Cardiac muscle cell (in vitro differentiated cells and primary cell): ENCODE measurements at places on chromosomes 4 and X. TPM values are rescaled to one million over a fixed set of nuclear protein-coding genes. Genes with fewer than 3 reads are reported as not detected.

DNA sequence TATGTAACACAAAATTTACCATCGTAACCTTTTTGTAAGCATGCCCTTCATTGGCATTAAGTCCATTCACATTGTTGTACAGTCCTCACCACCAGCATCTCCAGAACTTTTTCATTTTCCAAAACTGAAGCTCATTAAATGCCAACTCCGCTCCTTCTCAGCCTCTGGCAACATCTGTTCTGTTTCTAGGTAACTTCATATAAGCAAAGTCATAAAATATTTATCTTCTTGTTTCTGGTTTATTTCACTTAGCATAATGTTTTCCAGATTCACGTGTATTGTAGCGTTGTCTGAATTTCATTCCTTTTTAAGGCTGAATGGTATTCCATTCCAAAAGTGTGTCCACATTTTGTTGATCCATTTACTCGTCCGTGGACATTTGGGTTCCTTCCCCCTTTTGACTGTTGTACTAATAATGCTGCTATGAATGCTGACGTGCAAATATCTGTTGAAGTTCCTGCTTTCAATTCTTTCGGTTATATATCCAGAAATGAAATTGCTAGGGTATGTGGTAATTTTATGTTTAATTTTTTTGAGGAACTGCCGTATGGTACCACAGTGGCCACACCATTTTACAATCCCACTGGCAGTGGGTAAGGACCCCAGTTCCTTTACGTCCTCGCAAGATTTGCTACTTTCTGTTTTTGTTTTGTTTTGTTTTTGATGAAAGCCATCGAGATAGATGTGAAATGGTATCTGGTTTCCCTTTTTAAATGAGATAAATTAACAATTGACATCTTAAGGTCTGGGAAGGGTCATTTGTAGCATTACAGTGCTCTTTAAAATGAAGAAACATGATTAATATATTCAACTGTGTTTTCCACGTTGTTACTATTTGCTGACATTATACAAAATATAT lies 63.4 kb downstream of the PTTG2 start:
- H3K4me3 ChIP-seq = no peak overlapping the region
- H3K4me1 ChIP-seq = peaks cover 30% of the 10 kb centered on the region
- peak overlapping the region; percentile 69 for H3K27ac ChIP-seq

GRCh38 chrX:47091149-47091775 lies 13.0 kb downstream of the RGN start:
- H3K4me3 ChIP-seq = no peak overlapping the region
- no peaks in the 10 kb centered on the region for H3K4me1 ChIP-seq
- peak overlapping the region; percentile 45 for H3K27ac ChIP-seq
- peak; percentile 20 for DNase-seq

DNA sequence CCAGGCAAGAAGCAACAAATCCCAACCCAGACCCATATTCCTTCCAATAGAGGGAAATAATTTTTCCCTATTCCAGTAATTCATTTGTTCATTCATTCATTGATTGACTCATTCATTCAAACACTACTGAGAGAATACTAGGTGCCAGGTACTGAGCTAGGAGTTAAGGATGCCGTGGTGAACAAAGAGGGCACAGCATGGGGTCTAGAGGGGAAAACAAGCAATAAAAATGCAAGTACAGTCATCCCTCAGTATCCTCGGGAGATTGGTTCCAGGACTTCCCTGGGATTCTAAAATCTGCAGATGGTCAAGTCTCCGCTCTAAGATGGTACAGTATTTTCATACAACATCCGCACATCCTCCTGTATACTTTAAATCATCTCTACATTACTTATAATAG lies 18.7 kb downstream of the RASGEF1B start:
- H3K27me3 ChIP-seq = no peaks in the 10 kb centered on the region
- no peak overlapping the region for H3K4me3 ChIP-seq
- H3K27ac ChIP-seq = no peak overlapping the region
- peaks cover 2% of the 10 kb centered on the region for H3K36me3 ChIP-seq
- no peak for DNase-seq
- H3K4me1 ChIP-seq = no peaks in the 10 kb centered on the region

DNA sequence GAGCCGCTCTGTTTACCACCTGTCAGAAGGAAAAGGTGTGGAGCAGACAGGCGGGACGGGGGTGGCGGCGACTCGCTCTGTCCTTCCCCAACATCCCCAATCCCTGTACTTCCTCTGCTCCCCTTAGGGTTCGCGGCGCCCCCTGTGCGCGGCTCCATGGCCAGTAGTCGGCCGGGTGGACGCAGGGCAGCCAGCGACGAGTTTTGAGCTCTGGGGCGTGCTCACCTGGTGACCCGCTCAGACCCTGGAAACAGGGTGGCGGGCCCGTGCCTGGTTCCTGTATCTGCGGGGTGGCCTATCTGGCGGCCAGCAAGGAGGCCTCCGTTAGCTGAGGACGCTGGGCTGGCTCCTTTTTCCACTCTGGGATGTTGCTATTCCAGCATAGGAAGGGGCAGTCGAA lies 5.4 kb upstream of the MAGIX start:
- no peak overlapping the region for H3K4me3 ChIP-seq
- no peaks in the 10 kb centered on the region for H3K36me3 ChIP-seq
- no peaks in the 10 kb centered on the region for H3K27me3 ChIP-seq
- no peak for DNase-seq
- no peaks in the 10 kb centered on the region for H3K4me1 ChIP-seq

DNA sequence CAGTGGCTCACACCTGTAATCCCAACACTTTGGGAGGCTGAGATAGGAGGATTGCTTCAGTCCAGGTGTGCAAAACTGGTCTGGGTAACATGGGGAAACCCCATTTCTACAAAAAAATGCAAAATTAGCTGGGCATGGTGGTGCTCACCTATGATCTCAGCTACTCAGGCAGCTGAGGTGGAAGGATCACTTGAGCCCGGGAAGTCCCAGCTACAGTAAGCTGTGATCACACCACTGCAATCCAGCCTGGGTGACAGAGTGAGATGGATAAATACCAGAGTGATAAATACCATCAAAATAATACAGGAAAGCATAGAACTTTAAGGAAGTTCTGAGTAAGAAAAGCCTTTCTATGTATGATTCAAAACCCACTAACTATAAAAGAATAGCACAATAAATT lies 52.8 kb downstream of the LRBA start:
- peaks cover 5% of the 10 kb centered on the region for H3K4me1 ChIP-seq
- no peaks in the 10 kb centered on the region for H3K27me3 ChIP-seq
- no peak overlapping the region for H3K4me3 ChIP-seq

The TMEM154 gene
- 0.21 and 1.0 TPM in 2 replicates for polyA plus RNA-seq

DNA sequence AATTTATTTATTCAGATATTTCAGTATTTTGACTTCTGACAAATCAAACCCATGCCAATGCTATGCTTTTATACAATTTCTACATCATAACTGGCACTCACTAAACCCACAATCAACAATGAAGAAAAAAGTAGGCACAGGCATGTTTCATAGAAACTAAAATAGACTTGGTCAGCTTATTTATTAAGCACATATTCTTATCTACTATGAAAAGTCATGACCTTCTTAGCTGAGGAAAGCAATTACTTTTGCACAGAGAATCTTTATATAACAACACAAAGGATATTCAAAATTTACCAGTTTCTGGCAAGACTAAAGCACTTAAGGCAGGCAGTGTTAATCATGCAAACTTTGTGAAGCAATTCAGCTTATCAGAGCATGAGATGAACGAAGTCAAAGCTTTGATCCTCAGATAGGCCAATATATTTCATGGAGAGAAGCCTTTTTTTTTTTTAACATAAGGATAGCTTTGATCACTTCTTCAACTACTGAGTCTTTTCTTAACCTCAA lies 490.6 kb downstream of the INPP4B start:
- no peaks in the 10 kb centered on the region for H3K36me3 ChIP-seq
- H3K4me1 ChIP-seq = peaks cover 32% of the 10 kb centered on the region
- H3K4me3 ChIP-seq = no peak overlapping the region
- DNase-seq = no peak
- H3K27me3 ChIP-seq = no peaks in the 10 kb centered on the region

GRCh38 chr4:99013884-99014523 lies 18.5 kb downstream of the METAP1 start:
- peaks cover 9% of the 10 kb centered on the region for H3K4me1 ChIP-seq
- H3K27me3 ChIP-seq = no peaks in the 10 kb centered on the region
- no peak for DNase-seq
- H3K27ac ChIP-seq = peak overlapping the region; percentile 99
- H3K36me3 ChIP-seq = no peaks in the 10 kb centered on the region
- no peak overlapping the region for H3K4me3 ChIP-seq

GRCh38 chrX:79259073-79259689 lies 108.0 kb downstream of the ITM2A start:
- H3K4me3 ChIP-seq = no peak overlapping the region
- H3K27me3 ChIP-seq = no peaks in the 10 kb centered on the region
- H3K4me1 ChIP-seq = no peaks in the 10 kb centered on the region
- no peaks in the 10 kb centered on the region for H3K36me3 ChIP-seq
- DNase-seq = no peak

The PNMA6A gene
- polyA plus RNA-seq = 2.9 and 6.9 TPM in 2 replicates

- H3K27me3 ChIP-seq = no peaks in the 10 kb centered on the region
- H3K27ac ChIP-seq = no peak overlapping the region
- no peak for DNase-seq
- H3K4me1 ChIP-seq = peaks cover 53% of the 10 kb centered on the region
Measured at GRCh38 chr4:3302786-3303564, 10.2 kb downstream of the RGS12 start.

DNA sequence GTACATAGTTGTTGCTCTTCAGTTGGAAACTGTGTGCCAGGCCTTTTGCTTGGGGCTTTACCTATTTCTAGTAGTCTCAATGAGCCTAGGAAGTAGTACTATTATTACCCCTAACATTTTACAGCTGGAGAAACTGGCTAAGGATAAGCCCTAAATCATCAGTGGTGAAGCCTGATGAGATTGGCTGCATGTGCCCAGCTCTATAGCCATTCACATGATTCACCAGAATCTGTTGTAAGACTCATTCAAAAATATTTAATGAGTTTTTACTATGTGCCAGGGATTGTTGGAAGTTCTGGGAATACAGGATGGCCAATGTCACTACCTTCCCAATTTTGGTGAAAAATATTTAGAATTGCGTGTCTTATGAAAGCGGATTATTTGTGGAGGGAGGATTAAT lies 2.8 kb downstream of the KIT start:
- H3K4me1 ChIP-seq = no peaks in the 10 kb centered on the region
- DNase-seq = no peak
- H3K4me3 ChIP-seq = no peak overlapping the region
- H3K36me3 ChIP-seq = no peaks in the 10 kb centered on the region

- no peaks in the 10 kb centered on the region for H3K36me3 ChIP-seq
- no peak for DNase-seq
- H3K27me3 ChIP-seq = no peaks in the 10 kb centered on the region
- no peak overlapping the region for H3K27ac ChIP-seq
- no peak overlapping the region for H3K4me3 ChIP-seq
Measured at GRCh38 chr4:177968817-177969442, 526.7 kb upstream of the AGA start.

- no peak overlapping the region for H3K27ac ChIP-seq
- H3K36me3 ChIP-seq = no peaks in the 10 kb centered on the region
- no peaks in the 10 kb centered on the region for H3K4me1 ChIP-seq
- no peaks in the 10 kb centered on the region for H3K27me3 ChIP-seq
- DNase-seq = no peak
- H3K4me3 ChIP-seq = no peak overlapping the region
Measured at GRCh38 chr4:59240011-59240410, 1960.1 kb upstream of the ADGRL3 start.

DNA sequence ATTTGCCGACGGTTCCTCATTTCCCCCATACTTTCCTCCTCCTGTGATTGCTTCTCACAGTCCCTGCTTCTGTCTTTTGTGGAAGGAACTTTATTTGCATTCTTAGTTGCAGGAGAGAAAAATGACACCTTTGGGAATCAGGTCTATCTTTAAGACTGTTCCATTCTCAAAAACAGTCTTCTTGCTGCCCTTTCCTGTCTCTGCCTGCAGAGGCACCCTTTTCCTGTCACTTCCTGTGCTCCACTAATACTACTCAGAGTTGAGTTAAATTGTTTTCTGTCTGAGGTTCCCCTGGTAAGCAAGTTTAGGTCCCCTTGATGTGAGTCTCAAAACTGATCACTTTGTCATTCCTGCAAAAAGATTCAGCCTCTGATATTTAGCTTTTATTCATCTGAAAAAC lies 208.8 kb upstream of the CLNK start:
- H3K27ac ChIP-seq = no peak overlapping the region
- peak; percentile 8 for DNase-seq
- no peaks in the 10 kb centered on the region for H3K36me3 ChIP-seq
- no peaks in the 10 kb centered on the region for H3K4me1 ChIP-seq
- H3K27me3 ChIP-seq = no peaks in the 10 kb centered on the region

- DNase-seq = no peak
- H3K36me3 ChIP-seq = no peaks in the 10 kb centered on the region
- H3K27me3 ChIP-seq = no peaks in the 10 kb centered on the region
- peaks cover 8% of the 10 kb centered on the region for H3K4me1 ChIP-seq
- no peak overlapping the region for H3K4me3 ChIP-seq
Measured at GRCh38 chr4:139210486-139210885, 33.5 kb upstream of the ELF2 start.

GRCh38 chr4:148955564-148956297 lies 513.5 kb upstream of the NR3C2 start:
- no peaks in the 10 kb centered on the region for H3K36me3 ChIP-seq
- no peak overlapping the region for H3K4me3 ChIP-seq
- H3K27ac ChIP-seq = no peak overlapping the region

DNA sequence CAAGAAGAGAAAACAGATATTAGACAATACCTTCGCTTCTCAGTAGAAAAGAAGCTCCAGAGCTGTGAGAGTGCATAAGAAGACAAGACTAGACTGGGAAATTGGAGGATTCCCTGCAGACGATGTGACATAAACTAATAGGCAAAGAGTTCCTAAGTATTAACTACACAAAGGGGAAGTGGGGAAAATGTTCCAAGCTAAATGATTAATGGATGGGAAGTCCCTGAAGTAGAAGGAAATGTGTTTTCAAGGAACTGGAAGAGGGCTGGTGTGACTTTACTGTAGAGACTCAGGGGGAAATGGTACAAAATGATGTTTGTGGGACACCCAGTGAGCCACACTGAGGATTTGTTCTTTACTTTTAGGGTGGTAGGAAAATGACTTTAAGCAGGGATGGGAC lies 69.7 kb upstream of the DCLK2 start:
- H3K27ac ChIP-seq = no peak overlapping the region
- no peaks in the 10 kb centered on the region for H3K36me3 ChIP-seq
- no peak for DNase-seq
- peaks cover 20% of the 10 kb centered on the region for H3K4me1 ChIP-seq

- no peak for DNase-seq
- no peak overlapping the region for H3K27ac ChIP-seq
- H3K4me3 ChIP-seq = no peak overlapping the region
- H3K4me1 ChIP-seq = no peaks in the 10 kb centered on the region
Measured at GRCh38 chr4:174425669-174426068, 96.6 kb downstream of the HPGD start.

DNA sequence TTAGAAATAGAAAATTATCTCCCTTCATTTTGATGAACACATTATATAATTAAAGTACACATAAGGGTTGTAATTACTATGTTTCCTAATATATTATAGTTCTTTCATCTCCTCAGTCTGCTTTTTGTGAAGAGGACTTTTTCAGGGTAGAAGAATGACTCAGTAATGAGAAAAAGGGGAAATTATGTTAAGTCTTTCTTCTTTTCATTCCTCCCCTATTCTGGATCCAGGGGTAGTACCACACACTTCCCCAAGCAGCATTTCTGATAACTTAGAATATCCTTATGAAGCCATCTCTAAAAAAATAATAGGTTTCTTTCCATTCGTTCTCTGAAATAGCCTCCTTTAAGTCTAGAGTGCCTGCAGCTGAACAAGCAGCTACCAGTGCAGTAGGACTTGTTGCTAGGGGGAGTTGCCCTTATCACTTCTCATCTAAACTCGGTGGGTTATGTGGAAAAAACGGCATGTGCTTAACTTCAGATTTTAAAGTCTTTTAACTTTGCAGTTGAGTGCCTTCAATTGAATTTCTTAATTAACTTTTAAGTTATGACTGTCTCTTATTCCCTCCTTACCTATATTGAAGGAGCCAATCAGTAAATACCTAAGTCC lies 184.8 kb downstream of the ARHGAP24 start:
- DNase-seq = no peak
- no peak overlapping the region for H3K27ac ChIP-seq
- H3K4me1 ChIP-seq = no peaks in the 10 kb centered on the region
- H3K36me3 ChIP-seq = no peaks in the 10 kb centered on the region
